ENCODE measurements at places on chromosomes 6 and 20. TPM values are rescaled to one million over a fixed set of nuclear protein-coding genes. Genes with fewer than 3 reads are reported as not detected.

DNA sequence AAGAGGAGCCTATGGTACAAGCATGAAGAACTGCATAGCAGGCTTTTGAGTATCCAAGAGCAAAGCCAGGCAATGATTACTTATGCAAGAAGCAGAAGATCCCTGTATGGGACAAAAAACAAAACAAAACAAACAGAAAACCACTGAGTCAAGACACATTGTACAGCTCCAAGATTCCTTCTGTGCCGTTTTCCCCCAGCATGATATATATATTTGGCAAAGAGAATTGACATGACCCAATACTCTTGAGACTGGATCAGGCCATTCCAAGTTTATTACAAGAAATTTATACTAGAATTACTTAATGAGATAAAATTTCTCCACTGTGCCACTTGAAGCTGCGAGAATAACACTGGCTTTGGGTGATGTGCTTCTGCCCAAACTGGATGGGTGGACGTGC lies 65.5 kb downstream of the TRMT11 start:
- H3K27ac ChIP-seq: no peak overlapping the region
- H3K4me1 ChIP-seq: no peaks in the 10 kb centered on the region
- H3K27me3 ChIP-seq: no peaks in the 10 kb centered on the region
- no peak for DNase-seq

The TM9SF4 gene
- total RNA-seq: 53.8 TPM

The POM121L2 gene
- total RNA-seq: not detected

- no peak overlapping the region for H3K4me3 ChIP-seq
- no peak overlapping the region for H3K27ac ChIP-seq
- no peaks in the 10 kb centered on the region for H3K27me3 ChIP-seq
- DNase-seq: no peak
- H3K4me1 ChIP-seq: no peaks in the 10 kb centered on the region
Observed at GRCh38 chr6:69622230-69622629, 174.6 kb downstream of the LMBRD1 start.
